ENCODE measurements at places on chromosomes 16 and 17.

- DNase-seq: no peak
These were observed 29.6 kb upstream of the FOXK2 start for GRCh38 chr17:82489851-82490511.

DNA sequence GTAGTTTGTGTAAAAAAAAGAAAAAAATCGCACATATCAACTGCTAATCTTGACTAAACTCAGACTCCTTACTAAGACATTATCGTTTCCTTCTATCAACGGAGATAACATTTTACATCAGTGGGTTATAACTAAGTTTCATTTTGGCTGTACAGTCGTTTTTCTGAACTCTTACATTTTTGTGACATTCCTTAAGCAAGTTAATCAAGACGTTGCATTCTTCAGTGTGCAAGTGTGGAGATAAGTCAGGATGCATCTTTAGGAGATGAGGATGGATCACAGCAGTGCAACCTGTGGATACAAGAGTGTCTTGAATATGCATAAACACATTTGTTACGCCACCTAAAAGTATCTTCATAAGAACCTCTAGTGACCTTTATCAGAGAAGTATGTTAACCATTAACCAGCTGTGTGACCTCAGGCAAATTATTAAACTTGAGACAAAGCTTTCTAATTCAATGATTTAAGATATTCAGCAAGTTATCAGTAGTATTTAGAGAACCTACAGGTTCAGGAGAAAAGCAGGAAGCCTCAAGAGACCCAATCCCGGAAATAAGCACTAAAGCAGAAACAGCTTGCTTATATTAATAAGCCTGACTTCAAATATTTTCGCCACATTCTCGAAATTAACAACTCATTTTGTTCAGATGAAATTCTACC lies 9.4 kb downstream of the CMC2 start:
- no peak for DNase-seq

- no peak for DNase-seq
These were observed 2.7 kb downstream of the SULT1A1 start for GRCh38 chr16:28607116-28607623.

DNA sequence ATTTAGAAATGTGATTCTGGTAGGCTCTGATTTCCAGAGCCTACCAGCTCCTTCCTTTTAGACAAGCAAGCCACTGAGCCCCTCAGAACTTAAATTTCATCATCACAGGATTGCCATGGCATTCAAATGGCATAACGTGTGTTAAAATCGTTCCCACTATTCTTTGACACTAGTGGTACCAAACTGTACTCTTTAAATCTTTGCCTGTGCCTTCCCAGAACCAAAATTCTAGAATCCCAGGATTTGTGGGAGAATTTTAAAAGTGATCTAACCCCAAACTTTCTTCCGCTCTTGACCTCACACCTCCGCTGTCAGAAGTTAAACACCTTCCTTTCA lies 287 bp upstream of the INTS2 start:
- no peak for DNase-seq

DNA sequence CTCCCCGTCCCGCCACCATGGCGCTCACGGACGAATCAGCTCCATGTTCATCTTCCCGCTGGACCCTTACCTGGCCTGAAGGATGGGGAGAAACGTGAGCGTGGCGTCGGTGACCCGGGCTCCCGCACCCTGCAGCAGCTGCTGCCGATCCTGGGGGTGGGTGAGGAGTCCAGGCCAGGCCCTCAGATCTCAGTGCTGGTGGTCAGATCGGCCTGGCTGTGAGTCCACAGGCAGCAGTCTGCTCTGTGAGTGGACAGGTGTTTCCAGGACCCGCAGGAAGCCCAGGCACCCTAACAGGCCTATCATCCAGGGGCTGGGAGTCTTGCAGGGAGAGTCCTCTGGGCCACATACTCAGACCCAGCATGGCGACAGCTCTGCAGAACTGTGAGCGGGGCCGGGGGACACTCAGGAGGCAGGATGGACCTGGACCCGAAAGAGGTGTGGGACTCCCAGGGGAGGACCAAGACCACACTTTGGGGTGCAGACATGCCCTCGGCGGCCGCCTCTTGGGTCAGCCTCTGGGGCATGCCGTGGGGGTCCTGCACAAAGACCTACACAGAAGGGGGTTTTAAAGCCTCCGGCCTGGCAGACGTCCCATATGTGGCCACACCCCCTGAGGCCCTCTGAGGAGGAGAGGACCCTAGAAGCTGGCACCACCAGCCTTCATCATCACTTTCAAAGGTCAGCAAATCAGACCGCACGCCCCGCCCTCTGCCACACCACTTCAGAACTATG lies 27.2 kb upstream of the ZNF469 start:
- no peak for DNase-seq

DNA sequence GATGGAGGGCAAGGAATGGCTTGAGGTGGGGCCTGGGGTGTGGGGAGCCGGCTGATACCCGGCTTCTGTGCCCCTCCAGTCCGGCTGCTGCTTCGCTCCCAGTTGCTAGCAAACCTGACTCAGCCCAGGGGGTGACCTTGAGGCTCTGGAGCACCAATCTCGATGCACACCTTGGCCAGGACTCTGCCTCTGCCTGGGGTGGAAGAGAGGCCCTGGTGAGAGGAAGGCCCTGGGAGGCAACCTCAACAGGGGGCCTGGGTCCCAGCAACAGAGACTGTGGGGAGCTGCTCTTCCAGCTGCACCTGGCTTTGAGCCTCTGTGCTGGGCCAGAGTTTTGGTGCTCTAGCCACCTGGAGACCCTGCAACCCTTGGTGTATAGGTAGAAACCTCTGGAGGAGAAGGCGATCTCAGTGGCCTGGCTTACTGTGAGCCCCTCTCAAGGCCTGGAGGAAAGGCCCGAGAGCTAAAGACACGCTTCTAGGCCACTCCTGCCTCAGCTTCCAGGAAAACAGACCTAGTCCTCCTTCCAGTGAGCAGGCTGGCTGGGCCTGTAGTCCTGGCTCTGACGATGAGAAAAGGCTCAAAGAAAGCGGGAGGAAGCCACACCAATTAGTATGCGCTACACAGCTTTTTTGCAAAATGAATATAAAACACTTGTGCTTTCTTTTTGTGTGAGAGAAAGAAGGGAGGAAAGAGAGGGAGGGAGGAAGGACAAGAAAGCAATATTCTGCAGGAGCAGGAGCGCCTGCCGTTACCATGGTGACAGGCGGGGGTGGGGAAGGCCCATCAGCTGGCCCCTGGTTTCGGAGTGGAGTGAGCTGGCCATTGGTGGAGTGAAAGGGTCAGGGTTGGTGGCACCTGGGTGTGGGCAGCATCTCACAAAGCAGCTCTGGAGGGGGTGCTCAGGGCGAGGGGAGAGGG lies 51.0 kb downstream of the VAC14 start:
- DNase-seq: peak; percentile 74

DNA sequence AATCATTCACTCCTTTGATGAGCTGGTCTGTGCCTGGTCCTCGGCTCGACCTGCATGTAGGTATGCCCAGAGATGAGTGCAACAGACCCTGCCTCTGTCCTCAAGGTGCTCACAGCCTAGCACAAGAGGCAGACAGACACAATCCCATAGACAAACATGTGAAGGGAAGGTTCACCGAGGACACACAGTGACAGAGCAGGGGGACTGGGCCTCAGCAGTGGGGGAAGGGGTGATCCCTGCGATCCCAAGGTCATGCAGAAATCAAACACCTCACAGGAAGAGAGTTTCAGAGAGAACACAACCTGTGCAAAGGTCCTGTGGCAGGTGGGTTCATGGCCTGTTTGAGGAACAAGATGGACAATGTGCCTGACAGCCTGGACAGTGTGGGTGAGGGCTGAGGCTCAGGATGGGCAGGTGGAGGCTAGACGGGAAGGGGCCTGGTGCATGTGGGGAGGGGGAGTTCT lies 4.2 kb upstream of the VASN start:
- no peak for DNase-seq
